Liver (tissue), 10 donors: ENCODE measurements at places on chromosomes 13 and 19. TPM values are rescaled to one million over a fixed set of nuclear protein-coding genes. Genes with fewer than 3 reads are reported as not detected.

DNA sequence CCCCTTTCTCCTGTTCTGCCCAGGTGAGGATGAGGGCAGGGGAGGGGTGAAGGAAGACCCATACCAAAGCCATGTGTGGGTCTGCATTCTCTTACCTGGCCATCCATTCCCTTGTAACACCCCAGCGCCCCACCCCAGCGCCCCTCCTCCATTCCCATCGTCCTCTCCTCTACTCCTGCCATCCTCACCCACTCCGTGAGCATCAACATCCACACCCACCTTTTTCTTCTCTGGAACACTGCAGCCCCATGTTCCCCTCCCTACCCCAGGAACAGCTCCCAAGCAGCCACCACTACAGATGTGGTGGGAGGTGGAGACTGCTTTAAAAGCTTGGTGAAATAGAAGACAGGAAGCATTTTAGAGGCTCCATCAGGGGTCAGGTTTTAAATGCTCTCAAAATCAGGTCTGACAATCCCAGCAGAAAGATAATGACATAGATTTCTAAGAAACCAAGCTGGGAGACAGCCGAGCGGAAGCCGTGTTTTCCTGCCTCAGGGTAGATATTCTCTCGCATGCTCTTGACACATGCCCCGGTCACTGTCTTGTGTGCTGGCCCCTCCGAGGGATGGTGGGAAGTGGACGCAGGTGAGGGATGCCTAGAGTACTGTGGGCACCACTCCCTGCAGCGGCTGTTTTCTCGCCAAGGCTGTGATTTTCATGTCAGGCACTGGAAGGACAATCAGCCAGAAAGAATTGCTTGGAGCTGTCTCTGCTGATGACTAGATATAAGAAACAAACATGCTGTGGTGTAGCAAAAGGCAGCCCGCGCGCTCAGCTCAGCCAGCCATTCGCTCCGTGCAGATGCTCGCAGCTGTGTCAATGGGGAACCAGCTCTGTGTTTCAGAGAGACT, 9.8 kb downstream of the MEDAG start:
- no peak for DNase-seq
- H3K36me3 ChIP-seq: no peaks in the 10 kb centered on the region
- no peak overlapping the region for H3K27ac ChIP-seq
- no peaks in the 10 kb centered on the region for H3K4me1 ChIP-seq
- H3K27me3 ChIP-seq: no peaks in the 10 kb centered on the region

- DNase-seq: no peak
- no peak overlapping the region for H3K27ac ChIP-seq
- no peaks in the 10 kb centered on the region for H3K4me1 ChIP-seq
- no peaks in the 10 kb centered on the region for H3K27me3 ChIP-seq
- no peak overlapping the region for H3K4me3 ChIP-seq
Measured at GRCh38 chr13:43647471-43647870, 139.3 kb downstream of the ENOX1 start.

DNA sequence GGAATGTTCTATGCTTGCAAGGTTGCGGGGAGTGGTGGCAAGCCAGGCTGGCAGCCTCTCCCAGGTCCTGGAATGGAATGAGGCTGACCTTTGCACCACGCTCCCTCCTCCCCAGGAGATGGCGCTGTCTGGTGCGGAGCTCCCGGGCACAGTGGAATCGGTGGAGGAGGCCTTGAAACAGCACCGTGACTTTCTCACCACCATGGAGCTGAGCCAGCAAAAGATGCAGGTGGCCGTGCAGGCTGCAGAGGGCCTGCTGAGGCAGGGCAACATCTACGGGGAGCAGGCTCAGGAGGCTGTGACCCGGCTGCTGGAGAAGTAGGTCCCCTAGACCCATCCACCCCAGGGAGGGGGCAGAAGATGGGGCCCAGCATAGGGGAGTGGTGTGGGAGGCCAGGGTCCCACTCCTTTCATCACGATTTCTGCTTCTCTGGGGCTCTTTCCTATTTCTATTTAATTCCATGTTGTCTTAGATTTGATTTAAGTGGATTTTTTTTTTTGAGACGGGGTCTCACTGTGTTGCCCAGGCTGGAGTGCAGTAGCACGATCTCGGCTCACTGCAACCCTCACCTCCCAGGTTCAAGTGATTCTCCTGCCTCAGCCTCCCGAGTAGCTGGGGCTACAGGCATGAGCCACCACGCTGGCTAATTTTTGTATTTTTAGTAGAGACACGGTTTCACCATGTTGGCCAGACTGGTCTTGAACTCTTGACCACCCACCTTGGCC, 53.2 kb upstream of the SHKBP1 start:
- H3K27me3 ChIP-seq: no peaks in the 10 kb centered on the region
- peak; percentile 73 for DNase-seq
- H3K27ac ChIP-seq: no peak overlapping the region
- no peaks in the 10 kb centered on the region for H3K36me3 ChIP-seq

GRCh38 chr19:4374498-4375163, 25.7 kb downstream of the SH3GL1 start:
- no peak overlapping the region for H3K4me3 ChIP-seq
- no peaks in the 10 kb centered on the region for H3K36me3 ChIP-seq
- H3K27me3 ChIP-seq: no peaks in the 10 kb centered on the region

The ARL11 gene
- total RNA-seq: 1.5 TPM

The DAND5 gene
- total RNA-seq: 0.23 TPM

The CACNG6 gene
- not detected for total RNA-seq

DNA sequence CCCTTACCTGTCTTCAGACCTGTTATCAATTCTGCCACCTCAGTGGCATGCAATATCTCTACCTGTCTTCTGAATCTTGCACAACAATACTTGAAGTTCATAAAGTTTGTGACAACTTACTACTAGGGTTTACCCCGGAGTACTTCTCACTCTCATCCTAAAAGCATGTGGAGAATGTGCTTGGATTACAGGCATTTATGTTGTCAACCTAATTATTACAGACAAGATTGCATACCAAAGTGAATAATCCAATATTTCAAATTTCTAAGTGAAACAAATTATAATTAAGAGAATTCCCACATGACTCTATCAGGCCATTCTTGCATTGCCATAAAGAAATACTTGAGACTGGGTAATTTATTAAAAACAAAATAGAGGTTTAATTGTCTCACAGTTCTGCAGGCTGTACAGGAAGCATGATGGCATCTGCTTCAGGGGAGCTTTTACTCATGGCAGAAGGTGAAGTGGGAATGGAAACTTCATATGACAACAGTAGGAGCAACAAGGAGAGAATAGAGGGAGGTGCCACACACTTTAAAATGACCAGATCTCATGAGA, 661.0 kb upstream of the SPRY2 start:
- H3K36me3 ChIP-seq: no peaks in the 10 kb centered on the region
- no peak for DNase-seq
- no peaks in the 10 kb centered on the region for H3K4me1 ChIP-seq

DNA sequence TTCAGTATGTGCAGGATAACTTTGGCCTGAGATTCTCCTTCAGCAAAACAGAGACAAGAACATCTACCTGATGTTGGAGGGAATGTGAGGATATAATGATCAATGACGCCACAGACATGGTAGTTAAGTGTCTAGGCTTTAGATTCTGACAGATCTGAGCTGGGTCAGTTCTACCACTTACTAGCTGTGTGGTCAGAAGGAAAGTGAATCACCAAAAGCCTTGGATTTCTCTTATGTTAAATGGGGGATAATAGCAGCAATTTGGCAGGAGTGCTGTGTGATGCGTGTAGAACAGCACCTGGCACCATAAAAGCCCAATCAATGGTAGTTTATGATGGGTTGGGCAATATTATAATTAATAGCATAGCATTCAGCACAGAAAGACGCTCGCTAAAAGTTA, 41.7 kb downstream of the RXFP2 start:
- DNase-seq: no peak
- H3K4me1 ChIP-seq: no peaks in the 10 kb centered on the region
- H3K36me3 ChIP-seq: no peaks in the 10 kb centered on the region
- H3K27me3 ChIP-seq: no peaks in the 10 kb centered on the region
- no peak overlapping the region for H3K27ac ChIP-seq

GRCh38 chr13:84683448-84683847, 801.2 kb upstream of the SLITRK1 start:
- no peaks in the 10 kb centered on the region for H3K27me3 ChIP-seq
- DNase-seq: no peak
- H3K36me3 ChIP-seq: no peaks in the 10 kb centered on the region
- no peak overlapping the region for H3K27ac ChIP-seq
- H3K4me3 ChIP-seq: no peak overlapping the region

The KLK5 gene
- total RNA-seq: not detected

DNA sequence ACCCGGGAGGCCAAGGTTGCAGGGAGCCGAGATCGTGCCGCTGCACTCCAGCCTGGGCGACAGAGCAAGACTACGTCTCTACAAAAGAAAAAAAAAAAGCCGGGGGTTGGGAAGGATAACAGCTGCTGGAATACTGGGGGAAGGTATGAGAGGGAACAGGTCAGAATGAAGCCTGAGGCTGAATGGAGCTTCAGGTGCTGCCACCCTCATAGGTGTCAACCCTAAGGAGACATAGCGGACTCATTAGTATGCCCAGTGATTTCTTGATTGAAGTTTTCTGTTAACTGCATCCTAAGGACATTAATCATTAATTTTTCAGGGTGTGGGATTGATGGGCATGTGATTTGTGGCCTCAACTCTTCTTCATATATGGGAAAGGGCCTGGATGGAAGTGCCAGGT, 6.0 kb downstream of the SMARCA4 start:
- H3K4me3 ChIP-seq: no peak overlapping the region
- no peaks in the 10 kb centered on the region for H3K36me3 ChIP-seq
- DNase-seq: no peak

- no peak overlapping the region for H3K4me3 ChIP-seq
- H3K27ac ChIP-seq: no peak overlapping the region
- no peaks in the 10 kb centered on the region for H3K4me1 ChIP-seq
Measured at GRCh38 chr13:29743201-29743786, 107.1 kb downstream of the UBL3 start.

The METTL21C gene
- total RNA-seq: 0.09 TPM

GRCh38 chr19:15194938-15195337, 5.9 kb downstream of the NOTCH3 start:
- H3K4me1 ChIP-seq: peaks cover 2% of the 10 kb centered on the region
- no peaks in the 10 kb centered on the region for H3K36me3 ChIP-seq
- no peak overlapping the region for H3K27ac ChIP-seq
- no peak for DNase-seq
- H3K4me3 ChIP-seq: peak overlapping the region; percentile 38
- no peaks in the 10 kb centered on the region for H3K27me3 ChIP-seq

The ARHGAP35 gene
- total RNA-seq: 49.2 TPM

GRCh38 chr13:76687467-76687866, 198.7 kb downstream of the KCTD12 start:
- no peak for DNase-seq
- peaks cover 2% of the 10 kb centered on the region for H3K4me1 ChIP-seq
- no peaks in the 10 kb centered on the region for H3K36me3 ChIP-seq
- no peak overlapping the region for H3K4me3 ChIP-seq
- no peaks in the 10 kb centered on the region for H3K27me3 ChIP-seq

DNA sequence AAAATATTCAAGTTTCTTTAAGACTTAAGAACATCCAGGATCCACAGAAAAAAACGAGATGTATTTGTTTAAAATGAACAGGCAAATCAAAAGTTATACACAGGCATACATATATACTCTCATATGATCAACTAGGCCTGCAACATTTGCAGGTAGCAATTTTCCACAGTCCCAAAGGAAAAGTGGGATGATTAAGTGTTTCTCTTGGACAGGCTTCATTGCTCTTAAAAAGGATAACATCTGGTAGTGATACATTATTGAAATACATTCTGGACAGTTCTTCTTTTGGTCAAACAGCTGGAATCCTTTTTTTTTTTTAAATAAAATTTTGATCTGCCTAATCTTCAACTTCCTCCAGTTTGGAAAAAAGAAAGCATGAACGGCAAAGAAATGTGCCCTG, 114.8 kb upstream of the TDRD3 start:
- H3K27ac ChIP-seq: no peak overlapping the region
- no peak for DNase-seq
- H3K36me3 ChIP-seq: no peaks in the 10 kb centered on the region
- H3K4me3 ChIP-seq: no peak overlapping the region

DNA sequence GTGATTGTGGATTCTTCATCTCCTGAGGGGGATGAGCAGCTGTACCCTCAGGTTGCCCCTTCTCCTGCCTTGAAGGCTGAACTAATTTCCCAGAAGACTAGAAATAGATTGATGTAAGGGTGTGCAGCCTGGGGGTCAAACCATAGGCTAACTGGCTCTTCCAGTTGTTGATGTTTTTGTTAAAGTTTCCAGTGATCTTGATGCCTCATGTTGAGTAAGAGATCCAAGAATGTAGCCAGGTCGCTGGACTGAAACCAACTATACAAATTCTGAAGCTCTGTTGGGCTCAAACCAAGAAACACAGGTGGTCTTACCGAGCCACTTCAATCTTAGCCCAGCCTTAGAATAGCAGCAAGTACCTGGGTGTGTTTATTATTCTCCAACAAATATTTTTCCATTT, 391.8 kb downstream of the KLF5 start:
- no peaks in the 10 kb centered on the region for H3K27me3 ChIP-seq
- no peaks in the 10 kb centered on the region for H3K36me3 ChIP-seq
- no peak overlapping the region for H3K27ac ChIP-seq
- DNase-seq: no peak
- H3K4me1 ChIP-seq: no peaks in the 10 kb centered on the region
- no peak overlapping the region for H3K4me3 ChIP-seq

The TEX101 gene
- not detected for total RNA-seq

GRCh38 chr13:27132538-27132937, 39.1 kb downstream of the USP12 start:
- peak overlapping the region; percentile 4 for H3K27ac ChIP-seq
- no peak overlapping the region for H3K4me3 ChIP-seq
- H3K27me3 ChIP-seq: no peaks in the 10 kb centered on the region

GRCh38 chr19:38781058-38781457, 7.7 kb upstream of the LGALS7 start:
- no peak overlapping the region for H3K27ac ChIP-seq
- H3K4me1 ChIP-seq: no peaks in the 10 kb centered on the region
- no peaks in the 10 kb centered on the region for H3K36me3 ChIP-seq
- no peak for DNase-seq
- H3K4me3 ChIP-seq: no peak overlapping the region

The CD209 gene
- 1.6 TPM for total RNA-seq

The ACER1 gene
- total RNA-seq: not detected

The CEACAM20 gene
- 0.25 TPM for total RNA-seq

GRCh38 chr13:55120631-55121030, 2020.1 kb upstream of the PRR20A start:
- no peak overlapping the region for H3K4me3 ChIP-seq
- H3K27ac ChIP-seq: no peak overlapping the region
- no peak for DNase-seq
- H3K4me1 ChIP-seq: no peaks in the 10 kb centered on the region

DNA sequence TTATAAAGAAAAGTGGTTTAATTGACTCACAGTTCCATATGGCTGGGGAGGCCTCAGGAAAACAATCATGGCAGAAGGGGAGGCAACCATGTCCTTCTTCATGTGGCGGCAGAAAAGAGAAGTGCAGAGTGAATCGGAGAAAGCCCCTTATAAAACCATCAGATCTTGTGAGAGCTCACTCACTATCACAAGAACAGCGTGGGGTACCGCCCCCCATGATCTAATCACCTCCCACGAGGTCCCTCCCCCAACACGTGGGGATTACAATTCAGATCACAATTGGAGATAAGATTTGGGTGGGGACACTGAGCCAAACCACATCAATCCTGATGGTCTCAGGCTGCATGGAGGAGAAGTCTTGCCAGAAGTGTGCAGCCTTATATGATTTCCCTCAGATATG, 26.0 kb downstream of the TM9SF2 start:
- no peak overlapping the region for H3K27ac ChIP-seq
- peaks cover 17% of the 10 kb centered on the region for H3K36me3 ChIP-seq
- DNase-seq: no peak
- H3K27me3 ChIP-seq: no peaks in the 10 kb centered on the region
- no peak overlapping the region for H3K4me3 ChIP-seq

The TSHZ3 gene
- total RNA-seq: 3.3 TPM
